Muscle of leg (tissue), 16 donors: ENCODE measurements at places on chromosomes 11 and 22. TPM values are rescaled to one million over a fixed set of nuclear protein-coding genes. Genes with fewer than 3 reads are reported as not detected.

GRCh38 chr11:92826603-92827002, 142.8 kb upstream of the MTNR1B start:
- DNase-seq: no peak

DNA sequence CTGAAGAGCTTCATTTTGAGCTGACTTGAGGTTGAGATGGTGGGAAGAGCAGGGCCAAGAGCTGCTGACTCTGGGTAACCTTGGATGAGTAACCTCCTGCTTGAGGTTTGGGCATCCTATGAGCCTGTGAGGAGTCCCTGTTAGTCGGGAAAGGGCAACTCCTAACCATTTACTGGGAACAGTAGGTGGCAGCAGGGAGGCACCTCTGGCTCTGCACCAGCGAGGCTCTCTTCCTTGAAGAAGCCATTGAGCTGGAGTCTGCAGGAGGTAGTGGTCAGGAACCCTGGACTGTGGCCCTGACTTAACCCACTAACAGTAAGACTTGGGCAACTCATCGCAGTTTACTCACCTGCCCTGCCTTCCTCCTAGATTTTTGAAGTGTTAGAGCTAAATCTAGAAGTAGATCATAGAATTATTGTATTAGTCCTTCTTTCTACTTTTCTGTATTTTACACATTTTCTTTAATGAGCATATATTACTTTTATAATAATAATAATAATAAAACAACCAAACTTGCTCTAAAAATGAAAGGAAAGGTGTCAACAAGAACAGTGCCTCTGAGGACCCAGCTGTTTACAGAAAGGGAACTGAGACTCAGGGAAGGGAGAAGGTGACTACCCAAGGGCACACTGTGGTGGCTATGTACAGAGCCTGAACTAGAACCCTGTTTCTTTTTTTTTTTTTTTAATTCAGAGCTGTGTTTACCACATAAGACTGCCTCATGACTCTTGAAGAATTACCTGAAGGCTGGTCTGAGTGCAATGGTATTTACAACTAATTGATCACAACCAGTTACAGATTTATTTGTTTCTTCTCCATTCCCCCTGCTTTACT, 47.5 kb downstream of the MEI1 start:
- DNase-seq: peak; percentile 70

GRCh38 chr11:128182844-128183243, 404.5 kb downstream of the ETS1 start:
- no peak for DNase-seq

GRCh38 chr22:23841292-23841691, 2.5 kb upstream of the DERL3 start:
- DNase-seq: no peak

DNA sequence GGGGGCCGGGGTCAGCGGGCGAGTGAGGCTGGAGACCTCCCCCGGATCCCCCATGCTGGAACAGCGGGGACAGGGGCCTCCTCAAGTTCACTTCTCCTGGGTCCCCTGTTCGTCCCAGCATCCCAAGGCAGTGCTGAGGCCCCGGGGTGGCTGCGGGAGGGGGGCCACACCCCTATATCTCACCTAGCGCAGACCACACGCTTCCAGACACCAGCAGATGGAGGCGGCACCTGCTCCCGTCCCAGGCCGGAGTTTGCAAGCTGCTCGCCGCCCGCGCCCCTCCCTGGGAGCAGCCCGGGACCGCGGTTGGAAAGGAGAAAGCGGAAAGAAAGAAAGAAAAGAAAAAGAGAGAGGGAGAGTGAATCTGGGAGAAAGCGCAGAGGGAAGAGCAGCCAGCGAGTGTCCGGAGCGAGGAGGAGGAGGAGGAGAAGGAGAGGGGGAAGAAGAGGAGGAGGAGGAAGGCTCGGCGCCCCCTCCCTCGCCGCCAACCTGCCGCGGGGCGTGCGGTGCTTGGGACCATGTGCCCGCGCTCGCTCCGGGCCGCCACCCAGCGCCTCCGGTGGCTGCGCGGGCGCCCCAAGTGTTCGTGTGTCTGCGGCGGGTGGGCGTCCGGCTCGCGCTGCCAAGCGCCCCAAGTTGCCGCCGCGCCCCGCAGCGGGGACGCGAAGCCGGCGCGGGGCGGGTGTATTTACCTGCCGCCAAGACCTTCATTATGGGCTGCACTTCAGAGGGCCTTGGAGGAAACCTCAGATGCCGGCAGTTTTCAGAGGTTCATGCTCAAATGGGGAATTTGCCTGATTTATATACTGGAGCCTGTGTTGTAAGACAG, at the start of gene LIF:
TSS of gene LIF (minus strand) at position 775 of the 829 bp plus-strand sequence. CDS start at position 711, 64 bp downstream.
- DNase-seq: peak; percentile 78

GRCh38 chr11:100670140-100670539, 16.9 kb upstream of the ARHGAP42 start:
- no peak for DNase-seq

- DNase-seq: no peak
Measured at GRCh38 chr11:2143477-2143798, 4.2 kb upstream of the IGF2 start.

GRCh38 chr22:45846952-45847351, 130.0 kb downstream of the WNT7B start:
- no peak for DNase-seq

DNA sequence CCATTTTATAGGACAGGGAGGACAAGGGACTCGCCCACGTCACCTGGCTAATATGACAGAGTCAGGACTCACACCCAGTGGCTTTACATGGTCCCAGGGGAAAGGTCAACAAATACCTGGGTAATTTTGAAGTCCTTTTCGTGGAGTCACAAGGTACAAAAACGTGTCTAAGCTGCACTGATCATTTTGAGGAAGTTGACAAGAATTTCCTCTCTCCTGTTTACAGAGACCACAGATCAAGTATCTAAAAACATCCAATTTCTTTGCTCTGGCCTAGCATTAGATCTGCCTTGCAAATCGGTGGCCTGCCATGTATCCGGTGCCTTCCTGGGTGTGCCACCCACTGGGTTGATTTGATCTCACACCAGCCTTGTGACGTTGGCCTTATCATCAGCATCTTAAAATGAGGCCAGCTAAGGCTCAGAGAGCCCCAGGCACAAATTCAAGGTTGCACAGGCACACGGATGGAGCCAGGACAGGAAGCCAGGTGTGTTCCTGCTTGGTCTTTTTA, 17.6 kb downstream of the GDPD5 start:
- no peak for DNase-seq

Gene MISFA
- 4.3 TPM for total RNA-seq

Gene ADAMTS8
- 5.3 TPM for total RNA-seq

Gene C22orf15
- 0.66 TPM for total RNA-seq

Gene POU2AF1
- 0.04 TPM for total RNA-seq
